ENCODE measurements at places on chromosomes 4 and X. TPM values are rescaled to one million over a fixed set of nuclear protein-coding genes. Genes with fewer than 3 reads are reported as not detected.

DNA sequence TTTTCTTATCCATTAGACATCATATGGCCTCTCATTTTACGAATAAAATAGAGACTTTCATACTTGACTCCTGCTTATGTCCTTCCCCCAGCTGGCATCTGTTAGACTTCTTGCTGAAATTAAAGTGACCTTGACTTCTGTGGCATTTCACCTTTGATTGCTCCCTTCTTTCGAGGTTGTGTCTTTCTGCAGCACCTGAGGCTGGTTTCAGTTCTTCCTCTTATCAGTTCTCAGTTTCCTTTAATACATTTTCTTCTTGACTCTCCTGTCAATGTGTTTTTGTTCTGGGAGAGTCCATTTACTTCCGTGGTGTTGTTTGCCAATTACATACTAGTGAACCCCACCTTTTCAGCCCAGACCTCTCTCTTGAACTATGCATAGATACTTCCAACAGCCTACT, 81.6 kb downstream of the RBPJ start:
- DNase-seq, result no peak

TMEM35A gene
- not detected for total RNA-seq

DNA sequence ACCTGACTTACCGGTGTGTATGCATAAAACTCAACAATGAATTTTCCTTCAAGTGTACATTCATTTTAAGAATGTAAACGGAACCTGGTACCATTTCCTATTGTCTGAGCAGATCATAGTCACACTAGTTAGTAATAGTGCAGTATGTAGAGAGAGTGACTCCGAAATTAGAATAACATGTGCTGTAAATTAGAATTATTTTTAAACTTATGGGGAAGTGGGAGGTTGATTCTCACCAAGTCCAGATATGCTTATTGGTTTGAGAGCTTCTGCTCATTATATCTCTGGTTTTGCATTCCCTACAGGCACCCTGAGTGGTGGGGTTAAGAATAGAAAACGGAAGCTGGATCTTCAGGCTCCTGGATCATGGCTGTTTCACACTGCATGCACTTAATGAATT, 39.6 kb downstream of the KLF3 start:
- no peak for DNase-seq

- no peak for DNase-seq
These were observed 1910.0 kb upstream of the AGA start for GRCh38 chr4:179352221-179352620.

PRDM5 gene
- 14.9 TPM for total RNA-seq

DNA sequence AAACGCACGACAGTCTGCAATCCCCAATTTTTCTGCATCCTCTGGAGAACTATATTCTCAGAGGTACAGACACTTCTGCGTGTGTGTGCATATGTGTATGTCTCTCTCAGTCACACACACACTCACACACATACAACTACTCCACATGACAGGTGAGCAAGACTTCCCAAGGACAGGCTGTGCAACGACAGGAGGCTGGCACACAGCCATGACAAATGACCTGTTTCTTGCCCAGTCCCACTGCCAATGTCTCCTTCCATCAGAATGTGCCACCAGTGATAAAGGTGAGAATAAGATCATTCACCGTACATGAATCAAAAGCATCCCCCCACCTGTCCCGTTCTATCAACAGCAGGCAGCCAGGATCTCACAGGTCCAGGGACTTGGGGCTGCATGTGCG, 52.4 kb downstream of the PPP2R2C start:
- no peak for DNase-seq

XPNPEP2 gene
- 7.7 TPM for total RNA-seq

DNA sequence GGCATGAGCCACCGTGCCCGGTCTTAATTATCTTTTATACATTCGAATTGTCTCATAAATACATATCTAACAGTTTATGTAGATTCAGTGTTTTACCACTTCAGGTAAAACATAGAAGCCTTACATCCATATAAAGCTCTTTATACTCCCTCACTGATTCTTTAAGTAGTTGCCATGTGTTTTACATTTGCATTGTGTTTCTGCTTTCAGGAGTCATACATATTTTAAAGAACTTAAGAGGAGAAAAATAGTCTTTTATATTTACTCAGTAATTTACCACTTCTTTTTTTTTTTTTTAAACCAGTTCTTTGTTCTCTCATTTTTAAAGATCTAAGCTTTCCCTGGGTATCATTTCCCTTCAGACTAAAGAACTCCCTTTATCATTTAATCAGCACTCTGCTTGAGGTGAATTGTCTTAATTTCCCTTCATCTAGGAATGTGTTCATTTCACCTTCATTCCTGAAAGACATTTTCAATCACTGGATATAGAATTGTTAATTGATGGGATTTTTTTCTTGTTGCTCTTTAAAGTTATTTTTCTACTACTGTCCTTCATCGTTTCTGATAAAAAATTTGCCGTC, 324.3 kb upstream of the ZCCHC13 start:
- no peak for DNase-seq

TMPRSS11F gene
- total RNA-seq, result not detected

DNA sequence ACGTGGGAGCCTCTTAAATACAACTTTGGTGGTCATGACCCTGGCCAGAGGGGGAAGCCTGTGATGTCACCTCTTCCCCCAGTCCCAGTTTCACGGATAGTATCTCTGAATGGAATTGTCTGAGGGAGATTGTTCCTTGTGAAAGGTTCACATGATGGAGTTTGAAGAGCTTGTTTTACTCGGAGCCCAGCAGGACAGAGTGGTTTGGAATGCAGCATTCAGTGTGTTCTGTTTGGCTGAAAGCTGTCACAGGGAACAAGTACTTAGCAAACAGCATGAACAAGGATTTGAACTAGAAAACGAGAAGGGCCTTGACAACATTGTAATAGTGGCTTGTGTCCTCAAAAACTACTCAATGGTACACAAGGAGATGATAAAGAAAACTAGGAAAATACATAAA, 133.9 kb upstream of the CXorf66 start:
- no peak for DNase-seq

Measured in ascending aorta (tissue), 2 donors.